ENCODE measurements at places on chromosomes 7 and 10.

GRCh38 chr7:133886797-133887196 lies 240.3 kb upstream of the LRGUK start:
- no peak for DNase-seq

- DNase-seq = no peak
Measured at GRCh38 chr7:98879198-98879978, 1.1 kb downstream of the TRRAP start.

GRCh38 chr10:116146372-116147140 lies 126.5 kb downstream of the GFRA1 start:
- DNase-seq = no peak

GRCh38 chr10:122822973-122823690 lies 22.5 kb downstream of the CUZD1 start:
- no peak for DNase-seq

DNA sequence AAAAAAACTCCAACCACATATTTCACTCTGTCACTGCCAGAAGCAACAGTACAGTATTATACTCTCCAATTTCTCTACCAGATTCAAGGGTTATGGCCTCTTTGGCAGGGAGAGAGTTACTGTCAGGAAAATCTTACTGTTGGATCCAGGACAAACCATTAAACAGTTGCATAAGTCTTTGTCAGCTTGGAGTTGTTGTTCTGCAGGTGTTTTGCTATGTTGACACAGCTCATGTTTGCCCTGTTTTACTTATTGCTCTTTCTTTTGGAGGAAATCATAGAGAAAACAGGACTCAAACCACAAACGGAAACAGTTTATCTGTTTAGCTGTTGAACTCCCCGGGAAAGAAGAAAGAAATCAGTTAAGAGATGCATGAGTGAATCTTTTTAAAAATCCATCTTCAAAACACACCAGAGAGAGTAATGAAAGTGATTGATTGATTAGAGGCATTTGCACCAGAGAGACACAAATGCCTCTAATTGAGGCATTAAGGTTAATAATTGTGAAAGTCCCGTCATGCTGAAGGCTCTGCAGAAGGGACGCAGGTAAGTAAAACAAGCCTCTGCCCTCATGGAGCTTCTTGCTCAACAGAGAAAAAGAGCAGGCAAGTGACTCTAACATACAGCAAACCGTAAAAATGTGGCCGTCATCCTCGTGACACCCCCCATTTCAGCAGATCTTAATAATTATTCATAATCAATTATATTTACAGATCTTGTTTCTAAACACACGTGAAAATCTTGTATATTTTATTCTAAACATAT lies 38.7 kb upstream of the ARHGAP21 start:
- DNase-seq = no peak

DNA sequence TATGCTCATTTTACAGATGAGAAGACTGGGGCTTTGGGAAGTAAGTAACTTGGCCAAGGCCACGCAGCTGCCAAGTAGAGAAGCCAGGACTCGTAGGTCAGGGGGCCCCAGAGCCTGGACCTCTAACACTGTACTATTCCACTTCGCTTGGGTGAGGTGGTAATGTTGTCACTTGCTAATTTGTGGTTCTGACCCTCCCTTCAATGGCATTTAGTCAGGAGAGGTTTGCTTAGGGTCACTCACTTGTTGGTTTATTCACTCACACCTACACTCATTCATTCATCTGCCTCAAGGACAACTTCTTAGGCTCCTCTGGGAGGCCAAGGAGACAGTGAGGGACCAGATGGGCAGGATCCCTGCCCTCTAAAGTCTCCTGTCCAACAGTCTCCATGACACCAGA lies 21.3 kb downstream of the BTBD16 start:
- no peak for DNase-seq

- no peak for DNase-seq
Measured at GRCh38 chr7:138137423-138138171, 61.3 kb downstream of the AKR1D1 start.

Data from cortex of kidney (tissue), 1 donor.